GM04503 (cell line): ENCODE measurements at places on chromosomes 4 and X.
A peak's percentile ranks its signal among the peaks of the same experiment; 100 is the strongest.

GRCh38 chrX:72018277-72019112 lies 107.8 kb downstream of the NHSL2 start:
- no peak for DNase-seq

DNA sequence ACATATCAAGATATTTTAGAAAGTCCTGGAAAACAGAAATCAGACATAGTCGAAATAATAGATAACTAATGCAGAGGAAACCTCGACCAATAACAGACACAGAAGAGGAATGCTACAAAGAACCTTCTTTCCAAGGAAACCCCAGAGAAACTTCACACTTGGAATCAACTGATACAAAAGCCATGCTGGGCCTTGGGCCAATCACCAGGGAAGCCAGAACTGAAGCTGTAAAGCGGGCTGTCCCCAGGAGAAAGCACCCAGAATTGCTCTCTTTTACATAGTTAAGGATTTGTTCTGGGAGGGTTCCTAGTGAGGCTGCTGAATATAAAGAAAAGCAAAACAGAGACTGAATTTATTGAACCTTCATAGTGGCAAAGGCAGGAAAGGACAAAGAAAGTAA lies 100.5 kb downstream of the PRDM5 start:
- DNase-seq: no peak

GRCh38 chr4:186592966-186593586 lies 37.7 kb upstream of the MTNR1A start:
- DNase-seq: no peak

- peak; percentile 69 for DNase-seq
These were observed 174.0 kb downstream of the SOWAHB start for GRCh38 chr4:76723924-76724323.

GRCh38 chrX:107678957-107679740 lies 50.8 kb downstream of the PRPS1 start:
- DNase-seq: no peak

DNA sequence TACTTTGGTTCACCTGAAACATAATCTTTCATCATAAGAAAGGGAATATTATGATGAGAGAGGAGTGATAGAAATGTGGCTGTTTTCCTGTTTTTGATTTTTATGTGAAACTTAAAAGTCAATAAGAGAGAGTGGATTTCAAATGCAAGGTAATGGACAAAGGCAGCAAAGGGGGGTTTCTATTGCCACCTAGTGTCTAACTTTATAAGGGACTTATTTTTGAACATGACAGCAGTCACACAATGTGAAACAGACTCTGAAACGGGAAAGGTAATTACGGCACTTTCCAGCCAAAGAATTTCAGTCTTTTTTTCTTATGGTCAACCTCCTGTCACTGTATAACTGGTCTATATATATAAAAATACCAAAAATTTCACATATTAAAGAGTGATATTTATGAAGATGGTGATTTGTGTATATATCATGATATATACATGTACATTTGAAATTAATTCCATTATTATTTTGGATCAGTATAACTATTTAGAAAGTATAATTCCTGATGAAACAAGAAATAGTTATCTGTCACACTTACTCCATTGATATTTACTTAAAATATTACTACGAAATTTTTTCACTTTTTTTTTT lies 127.1 kb downstream of the FBXO8 start:
- DNase-seq: no peak

GRCh38 chr4:42637867-42638266 lies 19.0 kb downstream of the ATP8A1 start:
- no peak for DNase-seq

DNA sequence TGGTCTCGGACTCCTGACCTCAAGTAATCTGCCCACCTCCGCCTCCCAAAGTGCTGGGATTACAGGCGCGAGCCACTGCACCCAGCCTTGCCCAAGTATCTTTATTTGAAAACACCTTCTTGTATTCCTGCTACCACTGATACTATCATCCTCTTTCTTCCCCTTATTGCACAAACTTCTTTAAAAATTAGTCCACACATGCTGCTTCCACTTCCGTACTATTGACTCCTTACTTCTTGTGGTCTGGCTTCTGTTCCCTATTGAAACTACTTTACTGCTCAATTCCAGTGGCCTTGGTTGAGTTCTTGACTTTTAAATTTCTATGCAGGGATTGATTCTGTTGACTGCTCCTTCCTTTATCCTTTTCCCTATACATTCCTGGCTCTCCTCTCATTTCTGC lies 38.8 kb downstream of the MTM1 start:
- DNase-seq: no peak

GRCh38 chrX:66675541-66675940 lies 36.7 kb upstream of the EDA2R start:
- DNase-seq: no peak

- no peak for DNase-seq
These were observed 110.5 kb downstream of the APOOL start for GRCh38 chrX:85114171-85114570.

DNA sequence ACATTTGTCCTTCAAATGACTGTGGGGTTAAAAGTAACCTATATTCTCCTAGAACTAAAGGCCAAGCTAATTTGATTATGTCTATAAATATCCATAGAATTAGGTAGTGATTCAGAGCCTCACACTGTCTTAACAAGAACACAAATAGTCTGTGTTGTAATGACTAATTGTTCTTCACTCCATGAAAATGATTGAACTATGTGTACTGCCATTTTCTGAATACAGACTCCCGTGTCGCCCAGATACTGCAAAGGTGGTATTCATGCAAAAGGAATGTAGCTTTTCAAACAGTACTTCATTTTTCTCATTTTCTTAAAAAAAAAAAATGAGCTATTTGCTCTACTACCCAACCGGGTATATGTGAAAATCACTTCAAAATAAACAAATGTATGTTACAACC lies 11.3 kb upstream of the PHKA2 start:
- peak; percentile 28 for DNase-seq

DNA sequence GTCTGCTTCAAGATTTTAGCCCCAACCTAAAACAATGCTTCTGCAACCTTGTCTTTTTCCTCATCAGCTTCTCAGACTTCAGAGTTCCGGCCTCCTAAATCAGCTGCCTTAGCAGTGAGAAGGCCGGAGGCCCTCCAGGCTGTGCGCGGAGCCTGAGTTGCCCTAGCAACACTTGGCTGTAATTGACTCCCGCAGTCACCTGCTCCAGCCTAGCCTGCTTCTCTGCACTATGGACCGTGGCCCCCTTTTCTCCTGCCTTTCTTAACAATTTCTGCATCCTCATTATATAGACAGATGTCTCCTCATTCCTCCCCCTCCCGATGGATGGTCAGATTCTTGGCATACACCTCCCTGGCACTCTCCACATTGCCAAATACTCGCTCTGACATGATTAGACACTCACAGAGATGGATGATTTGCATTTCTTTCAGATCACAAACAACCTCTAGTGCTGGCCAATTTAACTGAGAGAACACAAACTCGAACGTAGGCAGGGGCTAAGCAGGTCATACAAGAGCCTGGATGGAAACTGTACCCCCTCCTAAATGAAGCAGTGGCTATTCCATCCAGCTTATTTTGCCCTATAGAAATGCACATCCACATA lies 9.5 kb upstream of the HUWE1 start:
- DNase-seq: no peak

DNA sequence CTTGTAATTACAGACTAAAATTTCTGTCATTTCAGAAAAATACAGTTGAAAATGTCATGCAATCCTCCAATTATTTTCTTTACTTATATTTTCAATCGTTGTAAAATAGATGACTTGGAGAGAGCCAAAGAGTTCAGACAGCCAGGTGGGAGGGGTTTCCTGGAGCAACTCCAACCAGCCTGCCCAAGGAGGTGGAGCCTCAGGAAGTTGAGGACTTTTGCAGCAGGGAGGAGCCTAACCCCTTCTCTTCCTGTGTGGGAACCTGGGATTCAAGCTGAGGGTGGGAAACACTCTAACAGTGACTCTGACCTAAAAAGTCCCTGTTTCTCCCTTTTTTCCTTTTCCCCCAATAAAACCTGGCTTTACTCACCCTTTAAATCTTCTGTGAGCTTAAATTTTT lies 72.2 kb upstream of the GABRG1 start:
- DNase-seq: no peak

DNA sequence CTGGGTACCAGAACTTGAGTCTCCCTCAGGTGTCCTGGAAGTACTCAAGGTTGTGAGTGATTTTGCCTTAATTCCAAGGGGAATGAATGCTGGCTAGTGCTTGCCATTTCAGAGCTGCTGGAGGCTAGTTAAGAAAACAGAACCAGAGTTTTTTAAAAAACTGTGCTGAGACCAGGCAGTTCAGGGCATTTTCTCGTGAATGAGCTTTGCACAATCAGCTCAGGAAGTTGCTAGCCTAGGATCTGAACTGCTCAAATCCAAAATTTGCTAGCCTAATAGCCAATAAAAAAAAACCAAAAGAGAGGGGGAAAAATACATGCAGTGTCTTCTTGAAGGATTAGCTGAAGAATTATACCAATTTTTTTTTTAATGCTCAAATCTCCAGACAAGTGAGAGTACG lies 292.7 kb downstream of the FBXW7 start:
- DNase-seq: no peak

- DNase-seq: no peak
These were observed 6.0 kb downstream of the SMAD1 start for GRCh38 chr4:145487631-145488030.

DNA sequence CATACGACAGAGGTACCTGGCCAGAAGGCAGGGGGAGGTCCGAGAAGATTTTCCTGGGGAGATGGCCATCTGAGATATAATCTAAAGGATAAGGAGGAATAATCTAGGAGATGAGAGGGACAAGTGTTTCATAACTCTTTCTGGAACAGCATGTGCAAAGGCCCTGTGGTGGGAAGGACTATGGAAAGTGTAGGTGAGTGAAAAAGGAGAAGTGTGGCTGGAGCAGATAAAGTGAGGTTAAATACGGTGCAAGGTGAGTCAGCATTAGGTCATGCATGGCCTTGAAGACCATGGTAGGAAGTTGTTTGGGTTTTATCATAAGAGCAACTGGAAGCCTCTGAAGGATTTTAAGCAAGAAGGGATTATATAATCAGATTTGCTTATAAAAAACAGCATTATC lies 34.6 kb upstream of the MTM1 start:
- DNase-seq: no peak

GRCh38 chr4:23855912-23856605 lies 33.8 kb downstream of the PPARGC1A start:
- no peak for DNase-seq

DNA sequence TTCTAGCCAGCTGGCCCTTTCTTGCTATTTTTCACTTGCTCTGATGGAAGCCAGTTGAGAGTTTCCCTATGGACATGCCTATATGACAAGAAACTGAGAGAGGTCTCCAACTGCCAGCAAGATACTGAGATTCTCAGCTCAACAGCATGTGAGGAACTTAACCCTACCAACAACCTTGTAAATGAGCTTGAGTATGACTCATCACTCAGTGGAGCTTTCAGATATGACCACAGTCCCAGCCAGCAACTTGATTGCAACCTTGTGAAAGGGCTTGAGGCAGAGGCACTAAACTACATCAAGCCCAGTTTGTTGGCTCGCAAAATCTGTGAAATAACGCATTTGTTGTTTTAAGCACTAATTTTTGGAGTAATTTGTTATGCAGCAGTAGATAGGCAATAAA lies 175.8 kb downstream of the COMMD8 start:
- DNase-seq: no peak

DNA sequence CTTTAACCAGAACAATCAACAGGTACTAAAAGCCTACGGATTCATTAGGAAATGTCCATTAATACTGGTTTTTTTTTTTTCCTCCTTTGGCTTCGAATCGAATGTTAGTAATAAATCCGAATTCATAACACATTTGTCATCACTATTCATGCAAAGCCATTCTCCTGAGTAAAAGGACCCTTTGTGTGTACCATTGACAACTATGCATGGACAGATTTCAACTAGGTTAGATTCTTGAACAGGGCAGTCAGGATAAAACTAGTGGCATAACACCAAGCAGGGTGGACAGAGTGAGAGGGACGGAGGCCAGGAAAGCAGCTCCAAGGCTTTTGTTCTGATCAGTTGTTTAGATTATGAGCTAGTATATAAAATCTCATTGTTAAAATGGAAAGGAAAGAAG lies 1722.0 kb upstream of the TENM3 start:
- DNase-seq: no peak

GRCh38 chr4:14095831-14096230 lies 468.3 kb upstream of the BOD1L1 start:
- DNase-seq: no peak

- no peak for DNase-seq
These were observed 613.9 kb downstream of the TECRL start for GRCh38 chr4:63795301-63795700.

DNA sequence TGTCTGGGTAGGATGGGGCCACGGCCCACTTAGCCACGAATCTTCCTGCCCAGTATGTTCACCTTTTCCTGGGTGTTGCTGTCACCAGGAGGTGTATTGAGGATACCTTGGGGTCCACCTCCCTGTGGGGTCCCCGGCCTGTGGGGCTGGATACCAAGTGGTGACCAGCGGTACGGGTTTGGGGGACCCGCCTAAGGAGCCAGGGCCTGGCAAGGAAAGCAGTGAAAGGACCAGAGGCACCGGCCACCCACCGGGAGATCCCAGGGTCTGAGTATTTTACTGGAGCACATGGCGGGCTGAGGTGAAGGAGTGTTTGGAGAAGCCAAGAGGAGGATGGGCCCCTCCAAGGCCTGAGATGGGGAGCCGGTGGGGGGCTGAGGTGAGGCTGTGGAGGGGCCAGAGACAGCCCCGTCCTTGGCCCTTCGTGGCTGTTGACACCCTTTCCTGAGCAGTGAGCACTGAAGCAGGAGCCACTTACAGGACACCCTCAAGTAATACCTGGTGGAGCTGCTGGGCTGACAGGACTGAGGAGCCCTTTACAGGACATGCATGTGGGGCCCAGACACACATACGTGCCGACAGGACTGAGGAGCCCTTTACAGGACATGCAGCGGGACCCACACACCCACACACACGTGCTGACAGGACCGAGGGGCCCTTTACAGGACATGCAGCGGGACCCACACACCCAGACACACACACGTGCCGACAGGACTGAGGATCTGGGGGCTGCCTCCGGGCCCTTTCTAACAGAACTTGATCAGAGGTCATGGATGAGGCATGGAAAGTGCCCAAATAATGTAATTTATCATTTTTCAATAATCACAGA lies 38.4 kb downstream of the TMEM271 start:
- no peak for DNase-seq

GRCh38 chrX:70979136-70979762 lies 48.4 kb upstream of the SLC7A3 start:
- peak; percentile 27 for DNase-seq

GRCh38 chrX:43003204-43003565 lies 225.2 kb upstream of the PPP1R2C start:
- DNase-seq: no peak

- DNase-seq: no peak
These were observed 160.6 kb upstream of the RPS6KA3 start for GRCh38 chrX:20427173-20427770.

DNA sequence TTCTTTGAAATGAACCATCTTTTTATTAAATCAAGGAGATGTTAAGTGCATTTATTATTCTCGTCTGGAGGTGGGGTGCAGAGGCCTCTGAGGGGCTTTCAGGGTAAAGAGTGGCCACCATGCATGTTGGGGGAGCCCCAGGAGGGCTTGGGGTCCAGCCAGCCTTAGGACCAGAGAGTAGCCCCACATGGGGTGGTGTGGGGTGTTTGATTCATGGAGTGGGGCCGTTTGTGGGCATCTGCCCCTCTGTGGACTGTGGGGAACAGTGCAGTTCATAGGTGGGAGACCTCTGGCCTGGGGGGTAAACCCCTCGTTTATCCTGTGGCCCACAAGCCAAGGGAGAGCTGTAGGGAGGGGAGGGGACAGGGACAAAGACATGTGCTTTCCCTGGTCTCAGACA lies 26.9 kb downstream of the HTRA3 start:
- DNase-seq: no peak

GRCh38 chr4:153790500-153790865 lies 1.6 kb upstream of the SFRP2 start:
- DNase-seq: no peak

- DNase-seq: no peak
These were observed 1157.3 kb upstream of the AGA start for GRCh38 chr4:178599521-178599920.
